ENCODE measurements at places on chromosomes 3 and 15.

DNA sequence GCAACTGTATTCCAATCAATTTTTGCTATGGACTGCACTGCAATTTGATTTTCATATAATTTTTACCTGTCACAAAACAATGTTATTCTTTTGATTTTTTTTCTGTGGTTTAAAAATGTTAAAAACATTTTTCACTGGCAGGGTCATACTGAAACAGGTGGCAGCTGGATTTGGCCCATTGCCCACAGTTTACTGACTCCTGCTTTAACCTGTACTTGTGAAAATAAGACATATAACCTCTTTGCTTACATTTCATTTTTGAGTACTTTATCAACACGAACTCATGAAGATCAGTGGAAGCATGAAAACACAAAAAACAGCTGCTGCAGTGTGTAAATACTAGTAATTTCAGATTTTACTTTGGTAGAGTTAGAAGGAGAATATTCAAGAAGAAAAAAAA is 313.1 kb downstream of the WDR72 start:
- no peak for DNase-seq

DNA sequence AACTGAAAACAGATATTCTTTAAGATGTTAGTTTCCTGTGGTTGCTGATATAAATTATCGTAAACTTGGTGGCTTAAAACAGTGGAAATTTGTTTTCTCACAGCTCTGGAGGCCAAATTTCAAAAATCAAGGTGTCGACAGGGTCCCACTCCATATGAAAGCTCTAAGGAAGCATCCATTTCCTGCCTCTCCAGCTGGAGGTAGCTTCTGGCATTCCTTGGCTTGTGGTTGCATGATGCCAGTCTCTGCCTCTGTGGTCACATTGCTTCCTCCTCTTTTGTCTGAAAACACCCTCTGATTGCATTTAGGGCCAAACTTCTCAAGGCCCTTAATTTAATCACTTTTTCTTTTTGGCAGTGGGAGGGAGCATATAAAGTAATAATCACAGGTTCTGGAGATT is 96.8 kb downstream of the PPM1L start:
- DNase-seq: no peak

DNA sequence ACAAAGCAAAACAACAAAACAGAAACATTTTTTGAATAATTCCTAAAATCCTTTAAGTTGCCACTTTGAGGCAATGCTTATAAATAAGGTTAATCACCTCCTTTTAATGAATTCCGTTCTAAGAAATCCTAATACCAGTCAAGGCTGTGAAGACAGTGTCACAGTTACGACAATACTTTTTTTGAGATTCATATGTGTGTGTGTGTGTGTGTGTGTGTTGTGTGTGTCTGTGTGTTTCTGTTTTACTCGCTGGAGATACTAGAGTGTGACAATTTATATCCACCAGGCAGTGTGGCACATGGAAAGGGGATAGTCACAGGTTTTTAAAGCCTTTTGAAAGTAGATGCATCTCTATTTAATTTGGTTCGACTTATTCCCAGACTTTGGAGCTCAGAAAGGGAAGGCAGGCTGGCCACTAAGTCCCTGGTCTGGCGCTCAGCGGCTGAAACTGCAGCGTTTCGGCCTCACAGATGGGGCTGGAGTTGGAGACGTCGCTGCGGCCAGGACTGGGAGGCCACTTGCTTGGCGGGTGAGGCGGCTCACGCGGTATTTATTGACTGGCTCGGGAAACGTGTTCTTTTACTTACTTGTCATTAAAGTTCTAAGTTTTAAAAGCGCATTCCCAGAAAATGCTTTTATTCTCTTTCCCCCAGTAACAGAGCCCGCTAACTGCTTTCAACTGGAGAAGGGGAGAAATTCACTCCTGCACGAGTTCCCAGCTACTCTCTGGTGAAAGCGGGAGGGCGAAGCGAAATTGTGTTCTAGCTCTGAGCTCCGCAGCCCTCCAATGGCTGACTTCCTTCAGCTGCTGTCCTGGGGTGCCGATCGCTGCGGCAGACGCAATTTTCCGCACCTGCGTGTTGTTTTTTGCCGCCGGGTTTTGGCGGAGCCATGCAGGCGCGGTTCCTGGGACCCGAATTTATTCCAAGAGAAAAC is 13.7 kb downstream of the ZIC1 start:
- no peak for DNase-seq

DNA sequence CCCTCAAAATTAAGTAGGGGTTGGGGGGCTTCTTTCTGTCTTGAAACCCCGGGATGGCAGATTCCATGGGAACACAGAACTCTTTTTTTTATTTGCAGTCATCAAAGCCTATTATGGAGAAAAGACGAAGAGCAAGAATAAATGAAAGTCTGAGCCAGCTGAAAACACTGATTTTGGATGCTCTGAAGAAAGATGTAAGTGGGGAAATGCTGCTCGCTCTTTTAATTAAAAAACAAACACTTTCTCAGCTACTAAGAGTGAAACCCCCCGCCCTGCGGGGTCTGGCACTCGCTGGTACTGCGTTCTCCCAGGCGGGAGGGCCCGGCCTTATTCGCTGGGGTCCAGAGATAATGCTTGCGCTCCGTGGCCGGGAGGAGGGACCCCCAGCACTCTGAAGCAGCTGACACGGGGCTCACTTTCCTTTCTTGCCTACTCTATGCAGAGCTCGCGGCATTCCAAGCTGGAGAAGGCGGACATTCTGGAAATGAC is 615 bp downstream of the HES1 start:
- DNase-seq: no peak

DNA sequence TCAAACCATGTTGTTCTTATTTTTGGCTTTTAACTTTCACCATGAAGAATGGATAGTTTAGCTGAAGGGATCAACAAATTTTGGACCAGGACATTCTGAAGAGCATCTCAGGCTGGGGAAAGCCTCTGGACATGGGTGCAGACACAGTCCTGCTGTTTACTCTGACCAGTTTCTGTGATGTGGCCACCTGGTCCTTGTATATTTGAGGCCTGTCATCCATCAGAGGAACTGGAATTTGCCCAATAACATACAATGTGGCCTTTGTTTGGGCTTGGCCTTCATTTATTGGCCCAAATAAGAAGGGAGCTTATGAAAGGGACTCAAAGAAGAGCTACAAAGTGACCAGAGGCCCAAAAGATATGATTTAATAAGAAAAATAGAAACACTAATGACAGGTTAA is 127.9 kb downstream of the MYRIP start:
- no peak for DNase-seq

DNA sequence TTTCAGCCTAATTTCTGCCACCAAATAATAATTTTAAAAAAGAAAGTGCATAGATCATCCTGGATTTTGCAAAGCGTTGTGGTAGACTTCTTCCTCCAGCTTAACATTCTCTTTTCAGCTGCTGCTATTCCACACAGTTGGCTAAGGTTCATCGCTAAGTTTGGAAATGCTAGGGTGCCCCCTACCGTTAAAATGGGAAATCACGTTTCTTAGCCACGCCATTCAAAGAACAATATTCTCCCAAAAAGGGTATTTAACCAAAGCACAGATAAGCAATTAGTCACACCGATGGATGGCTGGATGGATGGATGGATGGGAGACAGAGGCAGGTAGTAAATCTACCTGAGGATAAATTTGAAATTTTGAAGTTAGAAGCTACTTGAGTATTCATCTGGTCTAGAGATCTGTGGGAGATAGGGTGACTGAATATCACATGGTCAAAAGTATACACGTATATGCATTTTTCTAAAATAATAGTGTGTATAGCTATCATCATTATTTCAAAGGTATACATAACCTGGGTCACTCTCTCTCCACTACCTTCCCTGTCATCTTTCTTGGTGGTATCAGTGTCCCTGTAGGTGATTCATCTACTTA is 67.2 kb downstream of the EFHB start:
- peak; percentile 45 for DNase-seq

DNA sequence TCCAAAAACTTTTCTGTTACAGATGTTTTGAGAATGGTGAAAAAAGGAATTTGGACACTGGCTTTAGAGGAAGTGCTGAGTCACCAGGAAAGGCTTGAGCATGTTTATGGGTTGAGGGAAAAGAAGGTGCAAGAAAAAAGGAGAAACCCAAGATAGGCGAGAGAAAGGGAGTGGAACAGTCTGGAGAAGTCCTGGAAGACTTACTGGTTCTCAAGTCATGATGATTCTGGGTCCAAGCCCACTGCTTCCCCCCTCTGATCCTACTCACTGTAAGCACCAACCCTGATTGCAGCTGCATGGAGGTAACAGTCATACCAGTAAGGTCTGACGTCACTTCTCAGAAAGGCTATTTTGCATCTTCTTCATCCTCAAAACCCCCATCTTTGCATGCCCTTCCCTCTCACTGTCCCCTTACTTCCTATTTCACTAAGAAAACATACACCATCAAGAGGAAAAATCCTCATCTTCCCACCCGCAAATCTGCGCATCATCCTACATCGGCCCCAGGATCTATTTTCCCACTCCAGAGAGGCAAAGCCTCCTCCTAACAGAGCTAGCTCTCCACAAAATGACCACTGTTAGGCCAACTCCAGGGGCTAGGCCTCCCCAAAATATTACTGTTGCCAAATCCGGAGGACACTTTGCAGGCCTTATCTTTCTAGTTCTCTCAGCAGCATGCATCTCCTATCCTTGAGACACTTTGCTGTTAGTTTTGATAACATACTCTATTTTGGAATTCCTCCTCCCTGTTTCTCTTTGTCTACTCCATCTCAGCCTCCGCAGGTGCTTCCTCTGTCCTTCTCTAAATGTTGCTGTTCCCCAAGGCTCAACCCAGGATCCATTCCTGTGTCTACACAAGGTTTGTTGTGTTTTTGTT is 3.2 kb upstream of the ATP13A3 start:
- peak; percentile 77 for DNase-seq

GRCh38 chr3:31307131-31307785 is 225.5 kb upstream of the STT3B start:
- no peak for DNase-seq

DNA sequence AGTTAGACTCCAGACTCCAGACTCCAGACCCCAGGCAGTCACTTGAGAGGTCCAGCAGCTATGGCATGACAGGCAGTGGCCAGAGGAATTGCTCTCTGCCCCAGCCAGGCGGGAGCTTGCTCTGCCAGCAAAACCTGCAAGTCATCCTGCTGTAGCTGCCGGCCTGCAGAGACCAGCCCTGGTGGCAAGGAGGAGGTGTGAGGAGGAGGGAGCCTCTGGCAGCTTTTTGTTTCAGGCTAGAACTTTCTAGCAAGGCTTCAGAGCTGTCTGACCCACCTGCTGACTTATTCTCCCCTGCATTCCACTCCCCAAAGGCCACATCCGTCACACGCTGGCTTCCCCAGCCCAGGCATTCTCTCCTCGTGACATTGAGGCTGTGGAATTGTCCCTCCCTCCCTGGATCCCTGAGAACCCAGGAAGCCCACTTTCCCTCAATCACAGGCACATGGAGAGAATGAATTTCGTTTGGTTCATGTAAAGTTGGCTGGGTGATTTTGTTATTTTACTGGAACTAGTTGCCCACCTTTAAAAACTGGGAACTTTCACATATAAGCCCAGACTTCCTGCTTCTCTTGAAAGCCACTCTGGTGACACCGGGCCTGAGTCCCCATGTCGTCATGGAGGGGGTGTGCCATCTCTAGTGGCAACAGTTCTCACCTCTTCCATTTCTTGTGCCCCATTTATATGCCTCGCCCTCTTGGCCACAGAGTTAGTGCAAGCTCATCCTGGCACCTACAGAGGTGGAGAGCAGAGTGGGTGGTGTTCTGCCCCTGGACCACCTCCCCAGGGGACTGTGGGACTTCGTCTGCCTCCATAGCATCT is 82.7 kb downstream of the ABHD5 start:
- no peak for DNase-seq

DNA sequence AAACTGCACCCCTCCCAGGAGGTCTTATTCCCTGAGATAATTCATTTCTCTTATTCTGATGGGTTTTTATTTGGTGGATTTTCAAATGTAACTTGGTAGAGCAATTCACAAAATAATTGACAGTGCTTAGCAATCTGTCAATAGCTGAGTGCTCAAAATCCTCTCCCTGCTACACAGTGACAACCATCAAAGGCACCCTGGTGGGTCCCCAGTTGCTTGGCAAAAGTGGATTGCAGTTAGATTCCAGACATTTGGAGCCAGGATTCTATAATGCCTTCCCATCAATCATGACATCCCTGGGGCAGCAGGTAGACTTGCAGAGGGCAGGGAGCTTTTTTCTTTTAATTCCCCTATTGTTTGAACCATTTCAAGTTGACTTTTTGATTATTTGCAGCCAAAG is 59.0 kb downstream of the FHIT start:
- no peak for DNase-seq

DNA sequence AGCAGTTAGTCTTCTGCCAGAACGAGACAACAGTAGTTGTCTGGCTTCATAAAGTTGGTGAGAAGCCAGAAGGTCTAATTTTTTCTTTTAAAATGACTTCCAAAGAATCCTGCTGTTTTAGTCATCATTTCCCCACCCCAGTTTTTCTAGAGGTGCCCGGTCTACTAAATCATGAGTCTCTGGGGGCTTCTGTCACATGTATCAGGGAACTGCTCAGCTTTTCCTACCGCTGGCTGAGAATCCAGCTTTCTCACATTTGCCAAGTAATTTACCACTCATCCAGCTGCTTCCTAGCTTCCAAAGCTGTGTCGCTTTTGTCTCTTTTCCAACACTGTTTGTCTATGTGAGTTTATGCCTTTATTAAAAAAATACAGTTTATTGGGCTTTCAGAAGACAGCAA is 183.3 kb downstream of the NSUN3 start:
- DNase-seq: no peak

- DNase-seq: no peak
Observed at GRCh38 chr3:156581033-156581432, 26.1 kb upstream of the SSR3 start.

DNA sequence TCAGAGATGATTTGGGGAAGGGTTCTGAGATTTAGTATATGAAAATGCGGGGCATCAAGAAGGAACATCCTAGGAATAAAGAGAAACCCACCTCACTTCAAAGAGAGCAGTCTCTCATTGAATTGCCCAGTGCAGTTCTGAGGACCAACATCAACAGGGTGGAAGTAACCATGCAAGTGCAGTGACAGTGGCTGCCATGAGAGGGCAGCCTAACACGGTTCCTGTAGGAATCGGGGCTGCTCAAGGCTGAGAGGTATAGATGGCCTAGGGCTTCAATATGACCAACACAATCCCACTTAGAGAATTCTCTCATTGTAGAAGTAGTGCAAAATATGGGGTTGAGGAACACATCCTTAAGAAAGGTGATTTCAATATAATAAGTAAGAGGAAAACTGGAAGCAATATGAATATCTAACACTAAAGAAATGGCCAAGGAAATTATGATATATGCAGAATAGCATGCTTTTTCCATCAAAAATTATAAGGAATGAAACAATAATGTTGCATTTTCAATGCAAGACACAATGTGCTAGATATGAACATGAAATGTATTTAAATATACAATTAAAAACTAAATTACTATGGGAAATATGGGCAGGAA is 51.1 kb upstream of the ARRDC4 start:
- peak; percentile 52 for DNase-seq

All from GM10248 (cell line).